ENCODE measurements at places on chromosomes 3 and 15. TPM values are rescaled to one million over a fixed set of nuclear protein-coding genes. Genes with fewer than 3 reads are reported as not detected.

LRRC34 gene
- 0.67 TPM for total RNA-seq

OCA2 gene
- not detected for total RNA-seq

CKMT1A gene
- total RNA-seq = 225 TPM

CTXND1 gene
- total RNA-seq = 0.09 TPM

CACNA2D2 gene
- total RNA-seq = 1.5 TPM

GRK7 gene
- not detected for total RNA-seq

DNAH12 gene
- 0.16 TPM for total RNA-seq

GOLGA8N gene
- 8.8 TPM for total RNA-seq

CYB561D2 gene
- total RNA-seq = 36.7 TPM

TMEM45A gene
- 6.0 TPM for total RNA-seq

SOX2 gene
- total RNA-seq = not detected

CPEB1 gene
- total RNA-seq = 0.61 TPM

PTX3 gene
- total RNA-seq = 1.1 TPM

DUOXA1 gene
- total RNA-seq = 1.6 TPM

TERC gene
- 2.3 TPM for total RNA-seq

SLC22A13 gene
- total RNA-seq = 0.70 TPM

OXTR gene
- 0.52 TPM for total RNA-seq
